ENCODE measurements at places on chromosomes 4 and X. TPM values are rescaled to one million over a fixed set of nuclear protein-coding genes. Genes with fewer than 3 reads are reported as not detected.

DNA sequence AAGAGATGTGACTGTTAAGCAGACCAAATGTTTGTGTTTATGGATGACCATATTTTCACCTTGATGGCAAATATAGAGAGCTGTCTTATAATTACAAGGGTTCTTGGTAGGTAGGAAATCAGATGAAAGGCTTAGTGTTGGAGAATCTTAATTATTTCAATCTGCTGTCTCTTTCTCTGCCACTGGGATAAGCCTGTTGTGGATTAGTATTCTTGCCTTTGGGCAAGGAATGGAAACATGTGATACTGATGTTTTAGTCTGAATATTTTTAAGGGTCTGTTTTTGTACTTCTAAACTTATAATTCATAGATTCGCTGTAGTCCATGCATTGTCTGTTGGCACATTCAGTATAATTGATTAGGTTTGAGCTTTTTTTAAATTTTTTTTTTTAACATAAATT, 23.7 kb upstream of the NUDT6 start:
- DNase-seq: no peak

- DNase-seq: no peak
Observed at GRCh38 chrX:132505116-132505515, 16.3 kb upstream of the MBNL3 start.

- DNase-seq: no peak
Observed at GRCh38 chr4:149176039-149176438, 639.6 kb downstream of the IQCM start.

- DNase-seq: no peak
Observed at GRCh38 chr4:86569103-86569870, 24.8 kb upstream of the PTPN13 start.

- no peak for DNase-seq
Observed at GRCh38 chrX:94057385-94057784, 383.4 kb downstream of the FAM133A start.

DNA sequence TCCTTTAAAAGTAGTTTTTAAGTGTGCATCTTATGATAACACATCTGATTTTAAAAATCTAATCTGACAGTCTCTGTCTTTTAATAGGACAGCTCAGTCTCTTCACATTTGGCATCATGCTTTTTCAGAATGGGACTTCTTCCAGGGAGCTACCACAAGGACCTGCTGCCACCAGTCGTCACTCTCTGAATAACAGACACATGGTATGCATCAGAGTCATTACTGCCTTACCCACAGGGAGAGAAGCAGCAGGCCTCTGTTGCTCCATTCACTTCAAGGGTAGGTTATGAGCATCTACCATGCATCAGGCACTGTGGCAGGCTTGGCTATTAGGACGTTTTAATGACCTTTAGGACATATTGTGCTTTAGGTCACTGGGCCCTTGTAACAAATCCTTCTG, 50.0 kb upstream of the AFAP1 start:
- no peak for DNase-seq

DNA sequence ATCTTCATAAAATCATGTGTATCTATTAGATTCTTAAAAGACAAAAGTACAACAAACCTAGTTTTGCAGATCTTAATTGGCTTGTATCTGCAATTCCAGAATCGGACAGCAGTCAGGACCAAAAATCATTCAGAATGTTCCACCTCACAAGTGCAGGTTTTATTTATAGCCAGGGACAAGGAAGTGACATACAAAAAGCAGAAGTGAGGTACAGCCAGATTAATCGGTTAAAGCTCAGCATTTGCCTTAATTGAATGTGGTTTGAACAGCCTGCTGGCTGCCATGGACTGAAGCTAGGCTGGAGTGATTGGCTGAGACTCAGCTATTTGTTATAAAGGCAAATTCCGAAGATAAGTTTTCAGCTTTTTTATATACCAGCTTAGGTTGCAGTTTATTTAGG, 932.6 kb downstream of the C4orf33 start:
- DNase-seq: no peak

DNA sequence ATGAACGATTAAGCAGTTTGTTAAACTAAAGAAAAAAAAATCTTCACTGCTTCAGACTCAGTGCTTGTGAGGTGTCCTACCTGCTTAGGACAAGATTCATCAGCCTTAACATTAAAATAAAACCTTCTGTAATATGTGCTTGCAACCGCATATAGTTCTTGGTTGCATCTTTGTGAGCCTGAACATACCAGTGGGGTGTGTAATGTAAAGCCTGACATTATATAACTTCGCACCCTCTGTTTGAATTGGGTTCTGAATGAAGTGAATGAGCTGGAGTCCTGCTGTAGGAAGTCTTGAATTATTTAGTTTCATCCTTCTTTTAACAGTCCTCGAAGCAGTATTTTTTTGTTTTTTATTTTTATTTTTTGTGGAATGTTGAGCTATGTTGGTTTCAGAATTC, 3.1 kb downstream of the KDM6A start:
- no peak for DNase-seq

GRCh38 chr4:25925486-25926201, 11.6 kb downstream of the SMIM20 start:
- no peak for DNase-seq

- no peak for DNase-seq
Observed at GRCh38 chr4:47879458-47879857, 34.9 kb downstream of the NFXL1 start.

SPANXD gene
- not detected for polyA plus RNA-seq

DNAAF6 gene
- polyA plus RNA-seq: not detected

F8A2 gene
- not detected for polyA plus RNA-seq

TMSB15B gene
- polyA plus RNA-seq: 14.0 TPM

CAPN6 gene
- polyA plus RNA-seq: not detected

GUCY1A1 gene
- 1.9 TPM for polyA plus RNA-seq

WAS gene
- polyA plus RNA-seq: 0.14 TPM

CT45A10 gene
- polyA plus RNA-seq: not detected

Measured in AG04450 (cell line).